ENCODE measurements at places on chromosomes 3 and 15.

DNA sequence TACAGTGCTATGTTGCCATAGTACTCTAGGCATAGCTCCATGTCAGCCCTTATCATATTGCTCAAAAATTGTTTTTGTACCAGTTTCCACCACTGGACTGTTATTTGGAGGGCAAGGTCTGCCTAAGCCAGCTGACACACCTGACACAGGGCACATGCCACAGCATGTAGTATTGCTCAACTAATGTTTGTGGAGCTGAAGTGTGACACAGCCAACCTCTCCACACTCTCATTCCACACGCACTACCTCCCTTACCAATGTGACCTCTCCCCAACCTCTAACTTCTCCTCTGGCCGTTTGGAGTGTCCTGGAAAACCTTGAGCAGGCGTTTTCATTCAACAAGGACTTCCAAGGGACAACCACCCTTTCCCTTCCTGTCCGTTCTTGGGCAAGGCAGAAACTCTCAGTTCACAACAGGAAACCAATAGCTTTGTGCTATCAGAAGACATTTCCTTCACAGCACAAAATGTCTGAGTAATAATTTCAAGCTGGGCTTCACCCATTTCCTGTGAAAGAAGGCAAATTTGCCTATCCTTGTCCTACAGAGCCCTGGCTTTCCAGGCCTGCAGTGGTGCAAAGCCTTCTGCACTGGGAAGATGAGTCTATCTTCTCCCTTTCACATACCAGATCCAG, 38.4 kb downstream of the TLNRD1 start:
- DNase-seq, result no peak

DNA sequence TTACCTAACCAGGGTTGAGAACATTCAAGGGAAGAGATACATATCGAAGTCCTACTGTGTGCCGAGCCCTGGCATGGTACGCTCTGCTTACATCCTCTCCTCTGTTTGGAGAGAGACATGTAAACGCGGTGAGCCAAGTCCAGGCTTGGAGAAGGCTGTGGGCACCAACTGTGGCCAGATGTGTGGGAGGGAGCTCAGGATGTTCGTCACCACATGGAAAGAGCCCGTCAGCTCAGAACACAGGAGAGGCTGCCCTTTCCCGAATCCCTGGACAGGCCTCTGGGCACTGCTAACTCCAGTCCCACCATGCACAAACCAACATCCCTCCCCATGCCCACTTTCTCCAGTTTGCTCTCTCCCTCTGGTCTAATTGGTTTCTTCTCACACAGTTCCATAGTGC, 43.0 kb downstream of the MESD start:
- no peak for DNase-seq

DNA sequence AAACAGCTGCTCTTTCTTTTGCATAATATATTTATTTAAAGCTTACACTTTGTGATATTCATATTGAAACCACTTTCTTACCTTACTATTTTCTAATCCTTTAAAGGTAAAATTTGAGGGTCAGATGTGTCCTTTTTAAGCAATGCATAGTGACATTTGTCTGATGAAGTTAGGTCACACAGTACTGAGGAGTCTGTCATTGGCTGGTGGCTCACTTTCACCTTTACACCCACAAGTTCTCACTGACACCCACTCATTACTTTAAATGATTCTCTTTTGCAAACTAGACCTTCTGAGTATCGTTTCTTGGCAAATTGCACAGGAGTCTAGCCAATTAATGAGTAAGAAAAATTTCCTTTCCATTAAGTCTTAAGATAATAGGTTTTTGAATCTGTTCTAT, 758.3 kb upstream of the ARPP21 start:
- no peak for DNase-seq

- DNase-seq, result no peak
Measured at GRCh38 chr3:10494180-10494579, 11.2 kb downstream of the ATP2B2 start.

DNA sequence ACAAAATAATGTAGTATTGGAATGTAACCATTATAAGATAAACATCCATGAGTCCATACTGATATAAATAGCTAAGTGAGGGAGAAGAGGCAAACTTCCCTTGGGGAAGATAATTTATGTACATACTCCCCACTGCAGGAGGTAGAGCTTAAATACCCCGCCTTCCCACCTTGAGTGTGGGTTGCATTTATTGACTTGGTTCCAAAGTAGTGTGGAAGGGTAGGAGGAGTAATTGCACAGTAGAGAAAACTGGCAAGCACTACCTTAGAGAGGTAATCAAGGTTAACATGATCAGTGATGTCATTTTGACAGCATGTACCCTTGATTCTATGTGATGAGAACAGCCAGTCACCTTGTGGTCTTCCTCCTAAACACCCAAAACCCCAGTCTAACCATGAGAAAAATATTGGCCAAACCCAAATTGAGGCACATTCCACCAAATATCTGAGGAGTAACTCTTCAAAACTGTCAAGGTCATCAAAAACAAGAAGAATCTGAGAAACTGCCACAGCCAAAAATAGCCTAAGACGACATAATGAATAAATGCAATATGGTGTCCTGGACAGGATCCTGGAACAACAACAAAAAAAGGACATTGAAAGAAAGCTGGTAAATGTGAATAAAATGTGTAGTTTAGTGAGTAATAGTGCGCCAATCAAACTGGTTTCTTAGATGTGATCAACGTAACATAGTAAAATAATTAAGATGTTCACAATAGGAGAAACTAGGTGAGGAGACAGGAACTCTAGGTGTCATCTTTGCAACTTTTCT, 774 bp upstream of the CNOT10 start:
- no peak for DNase-seq

- DNase-seq, result no peak
Measured at GRCh38 chr15:47812470-47812999, 95.2 kb downstream of the SEMA6D start.

DNA sequence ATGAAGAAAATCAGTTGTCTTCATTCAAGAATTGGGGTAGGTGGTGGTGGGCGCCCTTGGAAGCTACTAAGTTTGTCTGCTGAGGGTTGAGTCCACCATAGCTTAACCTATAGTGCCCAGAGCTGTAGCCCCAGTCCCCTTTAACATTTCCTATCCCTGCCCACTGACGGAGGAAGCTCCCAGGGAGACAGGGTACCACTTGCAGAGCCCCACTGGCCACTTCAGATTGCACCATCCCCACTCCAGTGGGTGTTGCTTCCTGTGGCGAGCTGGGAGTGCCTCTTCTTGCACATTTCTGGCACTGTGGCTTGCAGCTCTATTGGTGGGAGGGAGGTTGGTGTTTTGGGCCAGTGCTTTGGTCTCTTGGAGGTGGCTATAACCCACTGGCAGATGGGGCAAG, 2.7 kb downstream of the PXYLP1 start:
- no peak for DNase-seq

GRCh38 chr3:111999484-112000324, 982 bp downstream of the TAGLN3 start:
- no peak for DNase-seq

DNA sequence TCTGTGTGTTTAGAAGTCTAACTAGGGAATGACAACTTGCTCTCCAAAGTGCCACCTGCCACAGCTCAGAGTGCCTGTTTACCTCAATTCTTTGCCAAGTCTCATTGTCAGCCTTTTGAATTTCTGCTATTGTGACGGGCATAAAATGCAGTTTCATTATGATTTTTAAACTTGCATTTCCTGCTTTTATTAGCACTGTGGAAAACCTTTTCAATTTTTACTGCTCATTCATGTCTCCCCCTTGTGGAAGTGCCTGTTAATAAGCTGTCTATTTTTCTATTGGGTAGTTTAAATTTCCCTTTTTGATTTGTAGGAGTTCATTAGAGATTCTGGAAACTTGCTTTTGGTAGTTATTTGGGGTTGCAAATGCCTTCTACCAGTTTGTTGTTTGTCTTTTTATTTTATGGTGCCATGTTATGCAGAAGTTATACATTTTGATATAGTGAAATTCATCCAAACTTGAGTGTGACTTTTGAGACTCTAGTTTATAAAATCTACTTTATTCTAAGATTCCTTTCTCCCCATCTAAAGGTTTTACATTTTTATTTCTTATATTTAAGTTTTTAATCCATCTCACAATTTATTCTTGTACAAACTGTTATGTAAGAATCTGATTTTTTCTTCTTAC, 53.9 kb upstream of the FRMD4B start:
- no peak for DNase-seq

GRCh38 chr3:186380622-186381380, 18.8 kb upstream of the DGKG start:
- no peak for DNase-seq

DNA sequence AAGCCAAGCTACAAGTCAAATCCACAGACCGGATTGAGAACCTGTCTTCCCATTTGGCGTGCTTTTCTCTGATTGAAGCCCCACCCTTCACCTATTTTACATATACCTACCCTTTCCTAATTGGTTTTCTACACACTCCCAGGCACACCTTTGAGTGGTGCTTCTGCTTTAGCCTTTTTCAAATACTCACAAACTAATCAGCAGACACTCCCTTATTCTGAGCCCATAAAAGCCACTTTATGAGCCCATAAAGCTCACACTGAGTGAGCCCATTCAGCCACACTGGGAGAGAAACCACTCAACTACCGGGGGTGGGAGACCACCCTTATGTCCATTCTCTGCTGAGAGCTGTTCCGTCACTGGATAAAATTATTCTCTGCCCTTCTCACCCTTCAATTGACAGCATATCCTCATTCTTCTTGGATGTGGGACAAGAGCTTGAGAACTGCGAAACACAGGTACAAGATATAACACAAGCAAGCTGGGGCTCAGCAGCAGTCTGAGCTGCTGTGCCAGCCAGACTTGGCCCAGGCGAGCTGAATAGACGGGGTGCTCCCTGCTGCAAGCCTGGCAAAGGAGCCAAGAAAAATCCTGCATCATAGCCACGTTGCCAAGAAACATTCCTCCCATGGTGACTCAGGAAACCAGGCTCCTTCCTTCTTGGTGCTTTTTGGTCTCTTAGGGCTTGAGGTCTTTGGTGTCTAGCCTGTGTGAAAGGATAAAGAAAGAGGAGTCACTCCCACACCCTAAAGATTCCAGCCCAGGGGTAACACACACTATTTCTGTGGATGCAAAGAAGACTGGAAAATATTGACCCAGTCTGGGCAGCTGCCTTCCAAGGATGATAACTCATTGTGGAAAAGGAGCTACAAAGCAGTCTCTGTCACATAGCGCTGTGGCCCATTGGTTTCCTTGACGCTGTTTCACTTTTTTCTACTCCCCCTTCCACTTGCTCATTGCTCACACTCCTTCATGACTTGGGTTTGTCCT, 609.7 kb downstream of the MCTP2 start:
- DNase-seq, result no peak

DNA sequence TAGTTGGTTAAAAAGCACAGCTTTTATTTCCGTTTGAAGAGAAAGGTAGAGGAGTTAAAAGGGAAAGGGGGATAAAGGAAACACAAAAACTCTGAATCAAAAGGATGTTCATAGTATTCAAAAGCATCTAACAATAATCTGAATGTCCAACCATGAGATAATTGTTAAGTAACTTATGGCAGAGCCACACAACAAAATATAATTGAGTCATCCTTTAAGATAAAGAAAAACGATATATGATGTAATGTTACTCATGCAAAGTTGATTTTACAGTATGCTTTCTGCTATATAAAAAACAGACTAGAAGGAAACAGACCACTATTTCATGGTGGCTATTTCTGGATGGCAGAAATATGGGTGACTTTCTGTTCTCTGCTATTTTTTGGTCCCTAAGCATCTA, 3.9 kb downstream of the XPC start:
- no peak for DNase-seq

GRCh38 chr15:58448331-58448730, 16.5 kb downstream of the LIPC start:
- no peak for DNase-seq

DNA sequence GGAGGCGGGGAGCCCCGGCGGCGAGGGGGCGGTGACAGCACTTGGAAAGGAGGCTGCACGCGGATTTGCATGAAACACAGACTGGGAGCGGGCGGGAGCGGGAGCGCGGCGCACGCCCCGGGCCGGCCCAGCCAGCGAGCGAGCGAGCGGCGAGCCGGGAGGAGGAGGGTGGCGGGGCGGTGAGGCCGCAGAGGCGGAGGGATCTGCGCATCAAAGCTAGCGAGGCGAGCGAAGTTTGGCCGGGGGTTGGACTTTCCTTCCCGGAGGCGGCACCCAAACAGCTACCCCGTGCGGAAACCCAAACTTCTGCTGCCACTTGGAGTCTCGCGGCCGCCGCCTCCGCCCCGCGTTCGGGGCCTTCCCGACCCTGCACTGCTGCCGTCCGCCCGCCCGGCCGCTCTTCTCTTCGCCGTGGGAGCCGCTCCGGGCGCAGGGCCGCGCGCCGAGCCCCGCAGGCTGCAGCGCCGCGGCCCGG, at the start of gene SMAD3:
Gene SMAD3, plus strand, starts transcription at position 72 of the 475 bp plus-strand sequence. CDS start 553 bp downstream, outside the sequence.
- peak; percentile 38 for DNase-seq

DNA sequence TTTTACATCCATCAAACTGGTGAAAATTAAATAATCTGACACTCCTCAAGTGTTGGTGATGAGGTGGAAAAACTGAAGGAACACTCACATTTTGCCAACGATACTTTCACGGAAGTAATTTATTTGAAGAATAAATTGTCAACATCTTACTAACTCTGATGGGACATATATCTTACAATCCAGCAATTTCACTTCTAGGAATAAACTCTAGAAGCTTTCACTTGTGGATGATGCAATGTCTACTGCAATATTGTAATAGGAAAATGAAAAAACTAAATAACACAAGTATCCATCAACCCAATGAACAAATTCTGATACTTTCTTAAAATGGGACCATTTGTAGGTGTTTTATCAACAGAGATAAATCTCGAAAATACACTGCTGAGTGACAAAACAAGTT, 16.2 kb upstream of the LIPC start:
- no peak for DNase-seq

GRCh38 chr3:195258449-195259153, 12.4 kb downstream of the XXYLT1 start:
- DNase-seq, result no peak

Measured in stimulated activated CD8-positive, alpha-beta memory T cell treated with anti-CD3 and anti-CD28 coated beads, Interleukin-7, amount 100 ng/mL, for 1 hour (primary cell).